Mononuclear cell (primary cell): ENCODE measurements at places on chromosomes 4 and X. TPM values are rescaled to one million over a fixed set of nuclear protein-coding genes. Genes with fewer than 3 reads are reported as not detected.

Gene IL2RG
- 117 TPM for total RNA-seq

Gene GYG2
- not detected for total RNA-seq

Gene IQCM
- total RNA-seq = not detected

Gene GRIA2
- total RNA-seq = not detected

Gene RBMXL3
- total RNA-seq = not detected

Gene NXF2B
- not detected for total RNA-seq

Gene PASD1
- not detected for total RNA-seq

Gene REPS2
- 1.8 TPM for total RNA-seq

Gene GAGE2A
- not detected for total RNA-seq
